ENCODE measurements at places on chromosomes 6 and 20.
A peak's percentile ranks its signal among the peaks of the same experiment; 100 is the strongest.

- DNase-seq: no peak
Observed at GRCh38 chr6:56244528-56245253, 2.7 kb downstream of the COL21A1 start.

DNA sequence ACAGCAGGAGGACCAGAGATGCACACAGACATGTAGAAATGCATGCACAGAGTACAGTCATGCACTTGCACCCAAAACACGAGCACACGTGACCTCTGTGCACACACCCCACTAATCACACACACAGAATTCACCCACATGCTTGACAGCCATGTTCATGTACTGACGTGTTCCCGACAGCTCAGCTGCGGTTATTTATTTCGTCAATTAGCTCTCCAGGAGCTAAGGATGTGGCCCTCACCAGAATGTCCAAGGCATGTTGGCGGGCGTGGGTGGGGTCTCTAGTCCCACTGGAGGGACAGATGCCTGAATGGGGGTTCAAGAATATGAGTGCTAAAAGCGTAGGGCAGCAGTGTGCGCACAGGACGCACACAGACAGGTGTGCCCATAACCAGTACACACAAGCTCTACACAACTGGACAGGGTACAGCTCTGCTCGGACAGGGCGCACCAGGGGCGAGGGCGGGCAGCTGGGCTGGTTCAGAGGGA lies 571 bp upstream of the PRPF6 start:
- DNase-seq: peak; percentile 73

DNA sequence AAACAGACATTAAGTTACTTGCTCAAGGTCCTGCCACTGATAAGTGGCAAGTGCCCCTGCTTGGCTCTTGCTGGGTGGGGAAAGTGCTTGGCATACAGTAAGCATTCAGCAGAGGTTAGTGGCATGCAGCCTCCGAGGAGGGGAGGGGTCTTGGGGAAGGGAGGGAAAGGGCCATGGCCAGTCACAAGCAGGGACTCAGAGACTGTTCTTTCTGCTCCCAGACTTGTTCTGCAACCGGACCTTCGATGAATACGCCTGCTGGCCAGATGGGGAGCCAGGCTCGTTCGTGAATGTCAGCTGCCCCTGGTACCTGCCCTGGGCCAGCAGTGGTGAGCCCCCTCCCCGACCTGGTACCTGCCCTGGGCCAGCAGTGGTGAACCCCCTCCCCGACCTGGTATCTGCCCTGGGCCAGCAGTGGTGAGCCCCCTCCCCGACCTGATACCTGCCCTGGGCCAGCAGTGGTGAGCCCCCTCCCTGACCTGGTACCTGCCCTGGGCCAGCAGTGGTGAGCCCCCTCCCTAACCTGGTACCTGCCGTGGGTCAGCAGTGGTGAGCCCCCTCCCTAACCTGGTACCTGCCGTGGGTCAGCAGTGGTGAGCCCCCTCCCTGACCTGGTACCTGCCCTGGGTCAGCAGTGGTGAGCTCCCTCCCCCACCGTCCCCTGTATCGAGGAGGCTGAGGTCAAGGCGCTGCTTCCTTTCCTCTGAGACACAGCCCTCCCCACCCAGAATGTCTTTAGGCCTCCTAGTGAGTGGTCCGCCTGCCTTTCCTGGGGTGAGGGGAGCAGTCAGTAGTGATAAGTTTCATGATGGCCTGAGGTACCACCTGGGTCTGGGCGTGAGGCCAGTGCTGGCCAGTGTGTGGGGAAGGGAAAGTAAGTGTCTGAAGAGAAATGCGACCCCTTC lies 8.9 kb downstream of the GLP1R start:
- no peak for DNase-seq

DNA sequence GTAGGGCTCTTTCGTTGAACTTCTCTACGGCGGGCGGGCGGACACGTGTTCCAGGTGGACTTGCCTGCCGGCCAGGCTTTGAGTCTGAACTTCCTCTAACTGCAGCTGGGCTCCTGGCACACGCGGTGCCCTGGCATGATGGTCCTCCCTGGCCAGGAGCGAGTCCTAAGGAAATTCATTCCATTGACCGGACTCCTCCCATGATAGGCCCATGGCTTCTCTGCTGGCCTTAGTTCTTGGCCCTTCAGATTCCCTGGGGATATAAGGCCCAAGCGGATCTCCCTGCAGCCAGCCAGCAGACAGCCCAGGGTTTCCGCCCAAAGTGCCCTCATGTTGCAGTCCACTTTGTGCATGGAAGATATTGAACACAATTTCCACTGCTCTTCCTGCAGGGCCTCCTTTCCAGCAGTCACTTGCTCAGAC lies 39.4 kb downstream of the TBC1D7 start:
- DNase-seq: no peak

- DNase-seq: no peak
Observed at GRCh38 chr6:46961711-46962110, 40.0 kb upstream of the ADGRF5 start.

DNA sequence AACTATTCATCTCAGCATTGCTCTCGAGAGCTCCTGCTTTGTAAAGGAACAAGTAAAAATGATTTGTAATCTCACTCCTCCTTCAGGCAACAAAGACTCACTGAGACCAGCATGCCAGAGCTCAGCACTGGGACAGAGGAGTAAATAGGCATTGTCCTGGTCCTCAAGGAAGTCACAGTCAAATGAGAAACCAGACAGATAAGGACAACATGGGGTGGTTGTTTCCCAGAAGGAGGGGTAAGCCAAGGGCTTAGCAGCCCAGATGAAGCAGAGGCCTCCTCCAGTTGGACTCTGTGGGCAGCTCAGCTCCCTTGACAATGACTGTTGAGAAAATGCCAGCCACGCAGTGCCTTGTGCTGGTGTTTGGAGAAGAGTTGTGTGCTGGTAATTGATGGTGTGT lies 425.7 kb upstream of the CHD6 start:
- DNase-seq: no peak

- DNase-seq: no peak
Observed at GRCh38 chr20:33442136-33443005, 1.2 kb downstream of the SNTA1 start.

- no peak for DNase-seq
Observed at GRCh38 chr20:48932375-48932941, 10.9 kb downstream of the ARFGEF2 start.

DNA sequence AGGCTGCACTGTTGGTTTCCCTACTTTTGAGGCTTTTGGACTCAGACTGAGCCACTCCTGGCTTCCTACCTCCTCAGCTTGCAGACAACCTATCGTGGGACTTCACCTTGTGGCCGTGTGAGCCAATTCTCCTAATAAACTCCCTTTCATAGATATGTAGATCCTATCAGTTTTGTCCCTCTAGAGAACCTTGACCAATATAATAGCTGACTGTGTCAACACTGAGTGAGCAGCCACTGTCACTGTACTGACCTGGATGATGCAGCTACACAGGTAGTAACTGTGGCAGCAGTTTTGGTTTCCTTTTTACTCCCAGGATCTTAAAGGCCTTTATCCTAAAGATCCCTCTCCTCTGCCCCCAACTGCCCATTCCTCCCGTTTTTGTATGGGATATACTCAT lies 70.2 kb downstream of the SLC22A3 start:
- no peak for DNase-seq

DNA sequence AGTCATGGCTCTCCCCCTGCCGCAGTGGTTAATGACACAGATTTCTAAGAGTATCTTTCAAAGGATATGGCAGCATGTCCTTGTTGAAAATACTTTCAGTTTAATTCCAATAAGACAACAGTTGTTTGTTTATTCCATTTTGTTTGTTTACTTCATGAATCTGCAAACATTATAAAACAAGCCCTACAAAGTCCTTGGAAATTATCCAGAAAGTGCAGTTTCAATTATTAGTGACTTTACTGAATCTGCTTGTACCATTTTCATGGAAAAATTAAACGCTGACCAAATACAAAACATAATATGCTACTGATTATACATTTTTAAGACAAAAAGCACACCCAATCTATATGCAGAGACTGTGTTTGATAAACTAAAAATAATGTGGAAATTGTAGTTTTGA lies 3.3 kb downstream of the HEY2 start:
- no peak for DNase-seq

DNA sequence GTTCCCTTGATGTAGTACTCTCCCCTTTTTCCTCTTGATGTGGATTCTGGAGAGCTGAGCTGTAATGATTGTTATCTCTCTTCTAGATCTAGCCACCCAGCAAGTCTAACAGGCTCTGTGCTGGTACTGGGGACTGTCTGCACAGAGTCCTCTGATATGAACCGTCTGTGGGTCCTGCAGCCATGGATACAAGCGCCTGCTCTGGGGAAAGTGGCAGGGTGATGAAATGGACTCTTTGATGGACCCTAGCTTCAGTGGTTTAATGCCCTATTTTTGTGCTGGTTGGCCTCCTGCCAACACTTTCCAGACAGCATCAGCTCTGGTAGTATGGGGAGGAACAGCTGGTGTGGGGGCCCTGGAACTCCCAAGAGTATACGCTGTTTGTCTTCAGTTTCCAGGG lies 216.3 kb downstream of the ADGRG6 start:
- DNase-seq: no peak

DNA sequence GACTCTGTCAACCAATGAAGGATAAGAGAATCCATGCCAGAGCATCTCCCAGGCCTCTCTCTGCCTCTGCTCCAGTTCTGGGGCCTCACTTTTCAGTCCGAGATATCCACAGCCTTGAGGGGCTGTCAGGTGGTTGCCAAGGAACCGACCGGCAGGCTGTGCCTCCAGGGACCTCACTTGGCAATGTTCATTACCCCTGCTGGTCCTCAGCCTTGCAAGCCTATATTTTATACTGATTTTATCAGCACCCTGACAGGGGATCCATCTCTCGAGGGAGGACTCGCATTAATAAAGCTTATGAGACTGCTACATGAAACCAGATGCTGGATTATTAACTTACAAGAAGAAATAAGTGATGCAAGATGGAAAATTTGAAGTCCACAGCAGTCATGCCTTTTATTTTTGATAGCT lies 39.9 kb downstream of the TMC2 start:
- DNase-seq: no peak

GRCh38 chr20:21159658-21160380 lies 33.9 kb downstream of the KIZ start:
- DNase-seq: no peak

Measured in activated effector memory CD4-positive, alpha-beta T cell treated with anti-CD3 and anti-CD28 coated beads, Interleukin-2, amount 50 U/mL, for 16 hours (primary cell).